ENCODE measurements at places on chromosomes 3 and 15.

GRCh38 chr3:12585970-12586369, 29.1 kb downstream of the MKRN2 start:
- no peak for DNase-seq

- DNase-seq = no peak
Observed at GRCh38 chr3:136604961-136605360, 147.2 kb downstream of the STAG1 start.

GRCh38 chr3:142445816-142446254, 2.0 kb downstream of the XRN1 start:
- DNase-seq = no peak

- no peak for DNase-seq
Observed at GRCh38 chr3:74633021-74633420, 18.6 kb upstream of the CNTN3 start.

- DNase-seq = no peak
Observed at GRCh38 chr3:46243560-46243959, 1.3 kb downstream of the CCR3 start.

DNA sequence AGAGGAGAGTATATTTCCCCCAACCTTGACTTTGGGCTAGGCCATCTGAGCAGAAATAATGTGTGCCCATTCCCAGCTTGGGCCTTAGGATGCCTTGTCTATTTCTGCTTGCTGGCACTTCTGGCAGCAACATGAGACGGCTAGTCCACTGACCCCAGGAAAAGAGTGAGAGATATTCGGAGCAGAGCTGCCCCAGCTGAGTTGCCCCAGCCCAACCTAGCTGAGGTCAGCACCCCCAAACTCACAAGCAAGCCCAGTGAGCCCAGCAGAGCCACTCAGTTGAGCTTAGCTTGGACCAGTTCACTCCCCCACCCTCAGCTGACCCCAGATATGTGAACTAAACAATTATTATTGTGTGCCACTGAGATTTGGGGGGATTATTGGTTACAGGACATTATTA, 20.2 kb downstream of the ITGA11 start:
- no peak for DNase-seq

DNA sequence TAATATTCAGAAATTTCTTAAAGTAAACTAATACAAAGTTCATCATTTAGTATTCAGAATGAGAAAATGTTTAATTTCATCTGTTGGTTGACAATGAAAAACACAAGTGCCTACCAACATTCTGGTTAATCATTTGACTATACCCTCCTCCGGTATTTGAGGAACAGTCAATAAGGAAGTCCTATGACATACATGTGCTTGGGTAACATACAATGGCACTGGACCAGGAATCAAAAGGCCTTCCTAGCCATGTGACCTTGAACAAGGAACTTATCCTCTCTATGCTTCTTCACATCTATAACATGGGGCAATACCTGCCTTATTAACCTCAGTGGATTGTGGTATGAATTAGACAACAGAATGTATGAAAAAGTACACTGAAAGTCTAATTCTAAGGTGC, 65.8 kb downstream of the ZNF280D start:
- DNase-seq = no peak

DNA sequence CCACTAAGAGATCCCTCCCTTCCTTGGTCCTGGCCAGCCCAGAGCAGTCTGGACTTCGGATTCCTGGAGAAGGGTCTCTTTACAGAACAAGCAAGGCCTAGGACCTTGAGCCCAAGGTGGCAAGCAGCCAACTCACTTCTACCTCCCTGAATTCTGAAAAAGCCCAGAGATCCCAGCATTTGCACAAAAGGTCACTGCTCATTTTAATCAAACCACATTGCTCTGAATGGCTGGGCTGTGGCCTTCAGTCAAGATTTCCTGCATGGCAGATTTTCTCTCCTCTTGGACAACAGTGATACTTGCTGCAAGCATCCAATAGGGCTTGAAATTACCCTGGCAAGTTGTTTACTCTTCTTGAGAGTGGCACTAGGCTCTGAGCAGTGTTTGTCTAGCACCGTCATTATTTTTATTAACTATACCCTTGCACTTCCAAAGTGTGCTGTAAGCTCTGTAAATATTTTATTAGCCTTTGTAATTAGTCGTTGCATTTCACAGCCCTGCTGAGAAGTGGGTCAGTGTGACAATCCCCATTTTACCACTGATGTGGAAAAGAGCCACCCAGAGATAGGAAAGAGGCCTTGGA, 274.7 kb upstream of the CTNNB1 start:
- DNase-seq = no peak

DNA sequence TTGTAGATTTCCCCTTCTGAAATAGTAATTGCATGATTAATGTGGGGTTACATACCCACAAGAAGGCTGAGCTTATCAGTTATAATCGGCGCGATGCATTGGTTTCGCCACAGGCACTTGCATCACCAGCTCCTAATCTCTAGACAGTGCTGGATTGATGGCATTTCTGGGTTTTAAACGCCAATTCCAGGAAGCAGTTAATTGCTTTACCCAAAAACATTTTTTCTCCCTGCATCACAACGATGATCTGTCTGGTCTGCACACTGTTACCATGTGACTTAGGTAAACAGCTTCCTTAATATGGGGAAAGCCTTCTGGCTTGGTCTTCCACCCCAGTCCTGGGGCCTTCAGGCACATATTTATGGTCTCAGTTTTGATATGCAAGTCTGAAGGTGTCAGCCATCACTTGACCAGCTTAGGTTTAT, 70.0 kb upstream of the HEG1 start:
- no peak for DNase-seq

DNA sequence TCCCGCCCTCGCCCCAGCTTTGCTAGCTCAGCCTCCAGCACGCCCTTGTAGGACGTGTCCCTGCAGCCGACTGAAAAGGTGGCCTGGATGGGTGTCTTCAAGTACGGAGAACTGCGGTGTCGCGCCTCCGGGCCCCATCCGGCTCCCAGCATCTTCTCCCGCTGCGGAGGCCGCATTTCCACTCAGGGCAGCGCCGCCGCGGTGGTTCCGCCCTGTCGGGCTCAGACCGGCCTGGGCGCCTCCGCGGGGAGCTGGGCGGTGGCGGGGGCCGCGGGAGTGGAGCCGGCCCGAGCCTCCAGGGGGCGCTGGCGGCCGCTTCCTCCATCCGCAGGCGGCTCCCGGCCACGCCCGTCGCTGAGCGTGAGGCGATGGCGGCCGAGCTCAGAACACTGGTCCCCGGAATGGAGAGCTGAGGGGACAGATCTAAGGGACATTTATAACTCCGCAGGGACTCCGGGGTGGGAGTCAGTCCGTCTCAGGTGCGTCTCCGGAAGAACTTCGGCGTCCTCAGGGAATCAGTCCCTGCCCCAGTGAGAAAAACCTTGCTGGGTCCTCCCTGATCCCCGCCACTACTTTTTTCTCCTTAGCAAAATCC, 13.6 kb upstream of the SMCO1 start:
- DNase-seq = no peak

GRCh38 chr3:39294446-39295183, 14.8 kb upstream of the CX3CR1 start:
- no peak for DNase-seq

DNA sequence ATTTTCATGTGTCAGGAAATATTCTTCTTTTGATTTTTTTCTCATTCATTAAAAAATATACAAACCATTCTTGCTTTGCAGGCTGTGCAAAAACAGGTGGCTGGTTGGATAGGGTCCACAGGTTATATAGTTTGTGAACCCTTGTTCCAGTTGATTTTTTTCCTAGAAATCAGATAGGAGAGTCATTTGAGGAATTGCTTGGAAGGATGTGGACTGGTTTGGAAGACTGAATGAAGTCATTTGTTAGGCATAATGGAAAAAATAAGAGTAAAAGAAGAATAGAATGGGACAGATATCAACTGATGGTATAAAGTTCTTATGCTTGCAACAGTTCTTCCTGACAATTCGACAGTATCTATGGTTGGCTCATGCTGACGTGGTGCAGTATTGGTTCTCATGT, 189.4 kb downstream of the PTPRG start:
- DNase-seq = no peak

DNA sequence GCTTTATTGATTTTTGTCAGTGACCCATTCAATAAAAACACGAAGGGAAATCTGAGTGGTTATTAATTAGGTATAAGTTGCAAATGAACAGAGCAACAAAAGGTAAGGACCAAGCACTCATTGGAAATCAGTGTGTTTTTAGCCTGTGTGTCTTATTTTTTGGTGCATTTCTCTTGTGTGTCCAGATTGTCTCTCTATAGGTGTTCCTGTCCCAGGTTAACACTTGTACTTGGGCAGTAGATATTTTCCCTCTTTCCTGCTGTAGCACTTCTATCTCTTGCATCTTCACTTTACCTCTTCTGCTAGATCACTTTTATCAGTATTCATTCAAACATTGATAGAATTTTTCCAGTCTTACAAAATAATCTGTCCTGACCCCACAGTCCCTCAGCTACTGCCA, 37.0 kb downstream of the MAPK6 start:
- DNase-seq = no peak

GRCh38 chr3:113183748-113184661, 27.4 kb upstream of the BOC start:
- no peak for DNase-seq

DNA sequence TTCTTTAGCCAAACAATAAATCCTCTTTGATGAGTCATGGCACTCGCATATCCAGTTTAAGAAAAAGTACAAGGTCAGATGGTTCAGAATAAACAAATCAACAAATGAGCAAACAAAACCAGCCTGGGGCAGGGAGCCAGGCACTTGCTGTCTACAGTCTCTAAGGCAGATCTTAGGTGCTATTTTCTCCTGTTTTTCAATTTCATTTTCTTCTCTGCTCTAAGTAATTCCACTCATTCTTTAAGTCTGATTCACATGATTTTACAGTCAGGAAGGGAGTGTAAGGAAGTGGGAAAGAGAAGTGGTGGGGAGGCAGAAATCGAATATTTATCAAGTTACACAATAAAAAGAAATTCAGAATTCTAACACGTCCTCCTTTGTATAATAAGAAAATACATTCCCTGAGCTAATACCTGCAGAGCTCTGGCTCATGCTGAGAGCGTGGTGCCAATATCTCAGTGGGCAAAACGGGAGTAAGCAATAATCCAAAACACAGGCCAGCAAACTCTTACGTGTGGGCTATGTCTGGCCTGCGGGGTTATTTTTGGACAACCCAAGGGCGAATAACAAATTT, 298.6 kb downstream of the ADAMTS17 start:
- DNase-seq = no peak

- DNase-seq = no peak
Observed at GRCh38 chr15:75153087-75153486, 48.6 kb upstream of the C15orf39 start.

DNA sequence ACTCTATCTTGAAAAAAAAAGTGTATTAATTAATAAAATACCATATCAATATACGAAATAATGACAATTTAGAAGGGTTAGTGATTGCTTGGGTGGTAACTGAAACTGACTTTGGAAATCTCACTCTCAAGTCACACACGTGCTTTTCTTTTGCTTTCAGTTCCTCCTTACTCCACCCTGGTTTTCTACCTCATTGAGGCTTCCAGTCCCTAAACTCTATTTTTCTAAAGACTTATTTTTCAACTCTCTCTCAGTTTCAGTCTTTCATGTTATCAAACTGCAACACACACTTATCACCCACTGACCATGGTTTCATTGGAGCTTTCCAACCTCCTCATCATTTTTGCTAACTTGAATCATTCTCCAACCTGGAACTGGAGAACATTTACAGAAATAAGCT, 23.5 kb downstream of the IL12A start:
- DNase-seq = no peak

- DNase-seq = no peak
Observed at GRCh38 chr3:166499636-166500035, 662.4 kb upstream of the BCHE start.

GRCh38 chr3:10242182-10243065, 5.8 kb upstream of the TATDN2 start:
- no peak for DNase-seq

DNA sequence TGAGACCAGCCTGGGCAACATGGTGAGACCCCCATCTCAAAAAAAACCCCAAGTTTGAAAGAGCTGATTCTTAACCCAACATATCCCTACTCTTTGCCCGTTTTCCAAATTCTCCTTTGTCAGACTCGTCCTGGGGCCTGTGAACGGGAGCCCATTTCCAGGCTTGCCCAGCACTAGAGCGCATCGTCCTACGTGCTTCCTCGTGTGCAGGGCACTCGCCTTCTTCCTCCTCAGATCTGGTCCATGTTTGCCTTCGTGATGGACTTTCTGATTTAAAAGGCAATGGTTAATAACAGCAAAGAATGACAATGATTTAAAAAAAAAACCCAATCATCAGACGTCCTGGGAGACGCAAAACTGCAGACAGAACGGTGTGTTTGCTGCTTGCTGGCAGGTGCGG, 10.1 kb downstream of the MELTF start:
- DNase-seq = no peak

DNA sequence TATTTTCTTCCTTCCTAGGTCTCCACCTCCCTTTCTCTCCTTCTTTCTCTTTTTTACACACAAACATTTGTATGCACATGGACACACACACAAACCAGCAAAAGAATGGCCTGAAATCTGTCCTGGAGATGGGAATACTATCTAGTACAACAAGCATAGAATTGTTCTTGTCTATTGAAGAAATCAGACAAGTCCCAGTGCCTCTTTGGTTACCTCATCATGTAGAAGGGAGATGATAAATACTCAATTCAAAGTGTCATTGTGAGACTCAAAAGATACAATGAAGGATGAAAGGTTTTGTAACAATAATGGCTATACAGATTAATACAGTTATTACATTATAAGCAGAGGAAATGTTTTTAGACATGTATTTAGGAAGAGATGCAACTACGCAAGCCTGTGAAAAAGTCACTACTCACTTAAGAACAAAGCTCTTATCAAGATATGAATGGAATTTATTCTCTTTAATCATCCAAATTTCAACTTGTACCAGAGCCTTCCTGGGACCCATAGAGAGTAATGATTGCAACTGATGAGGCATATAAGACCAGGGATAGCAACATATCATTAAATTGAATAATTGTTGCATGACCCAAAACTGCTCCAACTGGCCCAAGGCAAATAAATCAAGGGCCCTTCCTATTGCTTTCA, 43.2 kb downstream of the P3H2 start:
- no peak for DNase-seq

- no peak for DNase-seq
Observed at GRCh38 chr3:197050511-197050910, 20.9 kb upstream of the MELTF start.

- DNase-seq = no peak
Observed at GRCh38 chr3:100086401-100086800, 27.9 kb downstream of the FILIP1L start.

- DNase-seq = no peak
Observed at GRCh38 chr15:89656116-89656815, 999 bp upstream of the KIF7 start.

DNA sequence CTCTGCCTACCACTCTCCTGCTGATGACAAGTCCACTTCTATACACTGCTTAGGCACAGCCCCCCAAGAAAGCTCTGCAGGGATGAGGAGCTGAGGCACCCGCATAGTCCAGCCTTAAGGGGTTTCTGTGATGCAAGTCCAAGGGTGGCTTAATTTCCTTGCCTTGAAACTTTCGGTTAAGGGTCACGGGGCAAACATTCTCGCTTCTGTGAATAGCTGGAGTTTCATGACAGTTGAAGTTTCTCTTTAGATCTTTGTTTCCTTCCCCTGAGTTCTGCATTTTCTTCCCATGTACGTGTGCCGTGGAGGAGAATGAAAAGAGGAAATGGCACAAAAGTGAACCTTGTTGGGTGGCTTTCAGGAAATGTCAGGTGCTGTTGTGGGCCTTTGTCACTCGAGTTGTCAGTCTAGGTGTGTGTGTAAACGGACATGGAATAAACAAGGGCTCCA, 7.0 kb downstream of the GPR160 start:
- no peak for DNase-seq

- DNase-seq = no peak
Observed at GRCh38 chr15:65318870-65319356, 14.4 kb downstream of the RNU5B-1 start.

GRCh38 chr3:8212794-8213193, 288.8 kb upstream of the LMCD1 start:
- no peak for DNase-seq

Measured in iPS DF 19.7 (cell line).